ENCODE measurements at places on chromosomes 3 and 15.

DNA sequence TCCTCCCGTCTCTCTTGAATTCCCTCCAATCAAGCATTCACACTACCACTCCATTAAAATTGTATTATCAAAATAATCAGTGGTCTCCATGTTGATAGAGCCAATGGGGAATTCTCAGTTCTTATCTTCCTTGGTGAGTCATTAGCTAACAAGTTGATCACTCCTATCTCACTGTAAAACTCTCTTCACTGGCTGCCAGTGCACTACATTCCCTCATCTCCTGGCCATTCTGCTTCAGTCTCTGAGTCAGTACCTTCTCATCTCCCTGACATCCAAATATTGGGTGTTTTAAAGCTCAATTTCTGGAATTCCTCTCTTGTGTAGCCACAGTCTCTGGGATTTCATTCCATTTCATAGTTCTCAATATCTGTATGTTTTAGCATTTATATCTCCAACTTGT is 175.2 kb downstream of the ALDH1A2 start:
- no peak for DNase-seq

- no peak for DNase-seq
Measured at GRCh38 chr3:150306083-150306482, 102.0 kb upstream of the TSC22D2 start.

DNA sequence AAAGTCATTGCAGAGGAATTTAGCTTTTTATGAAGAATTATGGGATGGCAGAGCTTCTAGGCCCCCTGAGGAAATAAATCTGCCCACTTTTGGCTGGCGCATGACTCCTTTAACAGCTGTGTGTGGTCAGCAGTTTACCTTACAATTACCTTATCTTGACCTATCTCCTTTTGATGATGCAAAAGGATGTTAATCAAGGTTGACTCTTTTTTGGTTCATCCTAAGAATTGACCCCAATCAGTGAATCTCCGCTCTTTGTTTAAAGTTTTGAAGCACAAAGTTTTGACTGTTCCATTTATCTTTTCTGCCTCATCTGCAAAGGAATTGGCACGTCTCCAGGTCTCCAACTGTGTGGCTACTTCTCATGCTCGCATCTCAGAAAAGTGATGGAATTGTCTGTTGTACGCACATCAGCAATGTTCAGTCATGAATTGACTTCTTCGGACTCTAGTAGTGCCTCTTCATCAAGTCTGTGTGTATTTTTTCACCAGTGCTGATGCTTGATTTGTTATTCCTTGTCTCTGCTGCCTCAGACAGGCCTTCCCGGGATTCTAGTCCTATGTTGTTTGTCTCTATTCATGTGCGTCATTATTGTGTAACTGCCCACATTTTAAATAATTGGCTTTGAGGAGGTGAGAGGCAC is 196.2 kb upstream of the CFAP20DC start:
- no peak for DNase-seq

DNA sequence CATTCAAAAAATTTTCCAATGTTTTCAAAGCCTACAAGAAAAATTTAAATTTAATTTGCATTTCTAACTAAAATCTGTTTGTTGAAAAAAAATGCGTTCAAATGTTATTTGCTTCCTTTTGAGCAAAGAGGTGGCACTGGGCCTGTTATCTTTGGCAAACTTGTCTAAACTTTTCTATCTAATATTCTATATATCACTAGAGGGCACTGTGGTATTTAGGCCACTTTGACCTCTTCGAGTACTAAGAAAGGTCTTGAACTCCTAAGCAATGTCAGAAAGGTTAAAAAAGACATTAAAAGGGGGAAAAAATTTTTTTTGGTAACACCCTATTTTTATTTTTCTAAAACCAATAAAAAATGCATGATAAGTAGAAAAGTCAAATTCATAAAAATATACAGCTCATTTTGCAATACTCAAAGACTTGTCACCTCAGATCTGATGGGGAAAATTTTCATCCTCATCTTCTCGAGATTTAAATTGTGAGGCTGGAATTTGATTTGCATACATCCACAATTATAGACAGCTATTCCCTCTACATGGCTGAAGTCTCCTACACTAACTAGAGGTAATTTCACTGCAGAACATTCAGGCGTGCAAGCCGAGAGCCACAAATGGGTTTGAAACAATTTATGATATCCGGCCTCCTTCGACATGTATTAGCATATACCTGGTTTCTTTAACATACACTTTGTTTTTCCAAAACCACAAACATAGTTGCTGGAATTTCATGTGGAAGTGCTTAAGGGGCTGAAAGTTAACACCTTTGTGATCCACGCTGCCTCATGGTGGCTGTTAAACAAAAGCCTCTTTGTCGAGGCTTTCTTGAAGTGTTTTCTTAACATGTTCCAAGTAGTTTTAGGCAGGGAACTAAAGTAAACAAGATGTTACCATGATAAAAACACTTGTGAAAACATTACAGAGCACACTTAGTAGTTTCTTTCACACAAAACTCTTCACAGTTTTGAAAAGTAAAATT is 576.4 kb downstream of the FOXP1 start:
- no peak for DNase-seq

All from HuH-7 (cell line).